ENCODE measurements at places on chromosomes 3 and 15. TPM values are rescaled to one million over a fixed set of nuclear protein-coding genes. Genes with fewer than 3 reads are reported as not detected.

TRAK1 gene
- 22.2 TPM for total RNA-seq

MAGEL2 gene
- not detected for total RNA-seq

FAM131A gene
- total RNA-seq = 6.7 TPM

ITGB5 gene
- total RNA-seq = 0.73 TPM

PRTG gene
- total RNA-seq = not detected

GOLGA6D gene
- not detected for total RNA-seq

MME gene
- total RNA-seq = not detected

UBA7 gene
- total RNA-seq = 272 TPM

KLHL25 gene
- 5.1 TPM for total RNA-seq

MITF gene
- total RNA-seq = 0.27 TPM

SEC22A gene
- total RNA-seq = 18.5 TPM

PARP15 gene
- 43.5 TPM for total RNA-seq

ZKSCAN7 gene
- total RNA-seq = 0.88 TPM

HRG gene
- total RNA-seq = not detected
